H7 (cell line): ENCODE measurements at places on chromosomes 5 and 9. TPM values are rescaled to one million over a fixed set of nuclear protein-coding genes. Genes with fewer than 3 reads are reported as not detected.

GRCh38 chr5:150299571-150300327 lies 3.0 kb downstream of the ARSI start:
- DNase-seq: peak; percentile 55

DNA sequence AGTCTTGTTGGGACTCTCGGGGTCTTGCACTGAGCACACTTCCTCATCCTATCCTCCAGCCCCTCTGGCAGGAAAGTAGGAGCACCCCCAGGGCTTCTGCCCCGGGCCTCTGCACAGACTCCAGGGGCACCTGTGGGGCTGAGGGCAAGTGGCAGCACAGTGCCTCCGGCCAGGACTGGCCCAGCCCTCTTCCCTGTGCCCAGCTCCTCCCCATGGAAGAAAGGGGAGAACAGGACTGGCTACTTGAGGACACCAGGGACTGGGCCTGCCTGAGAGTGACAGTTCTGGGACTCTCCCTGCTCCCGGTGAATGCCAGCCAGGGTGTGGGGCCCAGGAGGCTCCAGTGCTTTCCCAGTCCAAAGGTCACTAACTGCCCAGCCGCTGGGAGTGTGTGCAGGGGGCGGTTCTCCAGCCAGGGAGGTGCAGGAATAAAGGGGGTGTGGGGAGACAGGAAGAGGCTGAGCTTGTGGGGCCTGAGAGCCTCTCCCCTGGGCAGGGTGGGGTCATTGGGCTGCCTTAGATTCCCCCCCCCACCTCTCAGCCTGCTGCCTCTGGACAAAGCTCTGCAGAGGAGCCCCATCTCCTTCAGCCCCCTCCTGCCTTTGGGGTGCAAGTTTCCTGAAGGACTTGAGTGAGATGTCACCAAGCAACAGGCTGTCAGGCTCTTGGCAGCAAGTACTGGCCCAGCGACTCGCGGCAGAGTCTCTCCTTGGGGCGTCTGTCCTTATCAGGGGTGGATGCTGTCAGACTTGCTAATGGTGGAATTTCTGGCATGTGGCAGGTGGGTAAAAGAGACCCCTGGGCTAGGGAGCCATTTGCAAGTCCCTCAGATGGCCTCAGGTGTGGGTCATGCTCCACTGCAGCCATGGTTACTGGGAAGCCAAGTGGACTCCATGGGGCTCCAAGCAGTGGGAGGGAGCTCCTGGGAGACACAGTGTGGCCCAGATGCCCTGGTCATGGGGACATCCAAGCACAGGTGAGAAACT lies 19.1 kb upstream of the JADE2 start:
- peak; percentile 76 for DNase-seq

DNA sequence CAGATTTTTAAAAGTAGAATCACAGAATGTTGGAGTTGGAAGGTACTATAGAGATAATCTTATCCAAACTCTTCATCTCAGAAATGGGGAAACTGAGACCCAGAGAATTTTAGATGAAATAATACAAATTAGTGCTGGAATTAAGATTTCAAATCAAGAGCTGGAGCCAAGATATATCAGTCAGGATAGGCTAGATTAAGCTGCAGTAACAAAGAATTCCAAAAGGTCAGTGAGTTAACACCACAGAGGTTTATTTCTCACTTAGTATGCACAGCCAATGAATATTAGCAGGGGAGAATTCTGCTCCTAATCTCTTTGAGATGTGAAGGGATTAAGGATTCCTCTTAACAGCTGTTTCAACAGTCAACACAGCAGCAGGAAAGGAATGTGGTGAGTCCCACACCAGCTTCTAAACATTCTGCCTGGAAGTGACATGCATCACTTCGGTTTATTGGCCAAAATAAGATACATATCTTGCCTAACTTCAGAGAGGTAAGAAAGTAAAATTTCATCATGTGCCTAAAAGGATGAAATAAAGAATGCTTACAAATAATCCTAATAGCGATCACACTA lies 136.8 kb downstream of the FRMD3 start:
- DNase-seq: no peak

DNA sequence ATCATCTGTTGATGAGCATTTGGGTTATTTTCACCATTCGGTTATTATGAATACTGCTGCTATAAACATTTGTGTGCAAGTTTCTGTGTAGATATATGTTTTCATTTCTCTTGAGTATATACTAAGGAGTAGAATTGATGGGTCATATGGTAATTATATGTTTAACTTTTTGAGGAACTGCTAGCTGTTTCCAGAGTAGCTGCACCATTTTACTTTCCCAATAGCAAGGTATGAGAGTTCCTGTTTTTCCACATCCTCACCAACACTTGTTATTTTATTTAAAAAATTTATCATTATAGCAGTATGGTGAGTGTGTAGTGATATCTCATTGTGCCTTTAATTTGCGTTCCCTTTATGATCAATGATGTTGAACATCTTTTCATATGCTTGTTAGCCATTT lies 29.2 kb downstream of the CD14 start:
- DNase-seq: no peak

- DNase-seq: no peak
Measured at GRCh38 chr5:57719216-57719615, 236.6 kb upstream of the ACTBL2 start.

DNA sequence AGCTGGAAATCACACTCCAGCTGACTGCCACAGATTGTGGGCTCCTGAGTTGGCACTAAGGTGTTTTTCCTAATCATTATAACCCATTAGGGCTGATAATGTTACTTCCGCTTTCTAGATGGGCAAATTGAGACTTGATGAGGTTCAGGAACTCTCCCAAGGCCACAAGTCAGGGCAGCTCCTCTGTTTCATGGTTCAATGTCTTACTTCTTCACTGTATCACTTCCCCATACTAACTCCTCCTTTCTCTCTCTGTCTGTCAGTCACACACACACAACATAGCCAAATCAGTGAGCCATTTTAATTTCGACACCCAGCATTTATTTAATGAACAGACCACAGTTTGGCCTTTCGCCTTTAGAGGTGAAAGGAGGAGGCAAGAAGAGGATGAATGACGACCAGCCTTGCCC lies 17.8 kb upstream of the TRAF1 start:
- no peak for DNase-seq

DNA sequence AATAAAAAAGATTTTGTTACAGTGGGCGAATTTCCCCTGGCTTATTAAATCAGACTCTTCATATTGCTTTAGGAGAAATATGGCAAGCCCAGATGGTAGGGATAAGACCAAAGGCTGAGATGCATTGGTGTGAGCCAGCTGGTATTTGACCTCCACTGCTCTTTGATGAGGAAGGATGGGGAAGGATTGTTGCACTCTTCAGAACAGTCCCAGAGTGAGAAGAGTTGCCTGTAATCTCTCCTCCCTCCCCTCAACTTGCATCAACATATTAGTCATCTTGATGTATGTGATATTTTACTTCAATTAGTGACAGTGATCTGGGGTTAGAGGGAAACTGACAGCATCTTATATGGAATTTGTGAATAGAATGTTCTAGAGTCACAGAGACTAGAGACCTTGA lies 136.6 kb downstream of the ADAMTS12 start:
- DNase-seq: no peak

The MZB1 gene
- 0.18 TPM in 1 of 2 replicates, not detected in the other for total RNA-seq

The IL13 gene
- total RNA-seq: not detected in 2 replicates
